H1 (cell line): ENCODE measurements at places on chromosomes 11 and 22. TPM values are rescaled to one million over a fixed set of nuclear protein-coding genes. Genes with fewer than 3 reads are reported as not detected.

DNA sequence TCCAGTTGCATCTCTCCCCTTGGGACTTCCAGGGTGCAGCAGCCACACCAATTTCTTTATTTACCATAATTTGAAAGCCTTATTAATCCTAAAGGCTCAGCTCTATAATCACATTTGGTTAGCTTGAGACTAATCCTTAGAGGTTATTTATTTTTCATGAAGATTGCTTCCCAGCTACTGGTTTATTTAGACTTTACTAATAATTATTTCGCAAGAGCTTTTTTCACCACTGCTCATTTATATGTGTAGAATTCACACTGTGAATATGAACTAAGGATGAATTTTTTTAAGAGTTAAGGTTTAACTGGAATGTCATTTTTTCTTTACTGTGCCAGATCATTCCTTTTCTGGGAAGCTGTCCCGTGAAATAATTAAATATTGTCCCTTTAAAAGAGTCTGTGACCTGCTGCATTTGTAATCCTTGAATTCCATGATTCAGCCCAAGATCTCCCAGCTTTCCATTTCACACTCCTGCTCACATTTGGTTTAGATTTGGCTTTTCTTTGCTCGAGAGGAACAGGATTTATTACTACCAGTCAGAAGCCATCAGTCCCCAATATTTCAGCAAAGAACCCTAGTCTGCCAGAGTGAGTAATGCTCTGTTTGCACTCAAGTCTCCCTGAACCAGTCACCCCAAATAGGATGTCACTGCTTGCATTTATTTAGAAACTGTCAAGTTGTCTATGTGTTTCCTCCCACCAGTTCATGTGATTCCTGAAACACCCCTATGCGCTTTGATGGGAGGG, 4.4 kb upstream of the CD44 start:
- H3K27me3 ChIP-seq: peaks cover 20% of the 10 kb centered on the region
- no peak overlapping the region for H3K27ac ChIP-seq
- DNase-seq: no peak
- no peak overlapping the region for H3K4me3 ChIP-seq

DNA sequence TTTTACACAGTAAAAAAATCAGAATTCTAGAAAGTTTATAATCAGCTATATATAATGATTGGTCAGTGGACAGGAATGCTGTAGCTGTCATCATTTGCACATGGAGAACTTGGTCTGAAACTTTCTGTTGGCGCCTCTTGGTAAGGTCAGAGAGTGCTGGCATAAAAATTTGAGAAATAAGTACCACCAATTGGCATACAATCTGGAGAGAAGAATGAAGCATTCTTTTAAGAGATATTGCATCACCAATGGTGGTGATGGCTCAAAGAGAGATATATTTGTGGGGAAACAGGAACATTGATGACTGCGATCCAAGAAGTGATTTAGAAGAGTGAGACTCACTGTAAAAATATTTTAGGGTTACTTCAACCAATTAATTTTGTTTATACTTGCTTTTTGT, 19.8 kb upstream of the OOSP1 start:
- DNase-seq: no peak
- H3K4me3 ChIP-seq: no peak overlapping the region
- H3K4me1 ChIP-seq: no peaks in the 10 kb centered on the region
- no peak overlapping the region for H3K27ac ChIP-seq
- H3K36me3 ChIP-seq: no peaks in the 10 kb centered on the region

DNA sequence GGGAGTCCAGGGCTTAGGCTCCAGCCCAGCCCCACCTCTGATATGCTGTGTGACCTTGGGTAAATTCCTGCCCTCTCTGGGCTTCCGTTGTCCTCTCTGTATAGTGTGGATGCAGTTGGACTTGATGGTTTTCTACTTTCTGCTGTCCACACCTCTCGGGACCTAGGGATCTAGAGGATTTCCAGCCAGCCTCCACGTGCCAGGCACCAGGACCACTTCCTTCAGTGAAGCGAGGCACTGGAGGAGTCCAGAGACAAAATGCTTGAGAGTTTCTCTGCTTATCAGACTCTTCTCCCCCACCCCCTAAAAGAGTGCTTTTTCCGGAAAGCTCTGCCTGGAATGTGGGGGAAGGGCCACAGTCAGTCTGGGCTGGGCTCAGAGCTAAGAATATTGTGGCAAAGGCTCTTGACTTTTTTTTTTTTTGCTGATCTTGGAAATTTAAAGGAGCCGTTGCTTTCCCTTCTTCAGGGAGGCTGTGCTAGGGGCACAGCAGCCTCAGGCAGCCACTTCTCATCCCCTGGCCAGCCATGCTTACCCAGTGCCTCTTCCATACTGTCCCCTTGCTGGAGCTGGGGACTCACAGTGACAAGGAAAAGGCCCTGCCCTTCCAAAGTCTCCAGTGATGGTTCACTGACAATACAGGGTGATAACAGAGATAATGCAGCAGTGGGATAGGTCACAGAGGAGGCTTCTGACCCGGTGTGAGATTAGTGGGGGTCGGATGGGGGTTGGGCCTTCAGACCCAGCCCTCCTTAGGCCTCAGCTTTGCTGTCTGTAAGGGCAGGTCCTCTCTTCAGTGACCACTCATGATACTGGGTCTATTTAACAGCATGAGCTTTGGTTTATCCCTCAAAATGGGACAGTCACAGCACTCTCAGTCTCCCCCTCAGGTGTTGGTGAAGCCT, 2.9 kb upstream of the SERPINH1 start:
- no peaks in the 10 kb centered on the region for H3K27me3 ChIP-seq
- H3K4me3 ChIP-seq: no peak overlapping the region
- H3K27ac ChIP-seq: peak overlapping the region; percentile 12; the same call in 1 of the 2 replicates
- no peak for DNase-seq
- no peaks in the 10 kb centered on the region for H3K36me3 ChIP-seq

GRCh38 chr11:94866231-94866822, 98.2 kb downstream of the AMOTL1 start:
- H3K4me3 ChIP-seq: no peak overlapping the region
- H3K27ac ChIP-seq: no peak overlapping the region
- H3K4me1 ChIP-seq: peaks cover 12% of the 10 kb centered on the region

- H3K27me3 ChIP-seq: no peaks in the 10 kb centered on the region
- no peak for DNase-seq
- no peak overlapping the region for H3K27ac ChIP-seq
- H3K36me3 ChIP-seq: no peaks in the 10 kb centered on the region
- no peak overlapping the region for H3K4me3 ChIP-seq
These were observed 11.0 kb upstream of the TMEM121B start for GRCh38 chr22:17132112-17132511.

The KCNA4 gene
- not detected in 2 replicates for total RNA-seq

- H3K36me3 ChIP-seq: no peaks in the 10 kb centered on the region
- no peaks in the 10 kb centered on the region for H3K27me3 ChIP-seq
- DNase-seq: no peak
- no peak overlapping the region for H3K4me3 ChIP-seq
These were observed 12.7 kb downstream of the HOATZ start for GRCh38 chr11:111527279-111527678.

The OR10A2 gene
- not detected in 2 replicates for total RNA-seq

The MED15 gene
- 57.1 and 57.3 TPM in 2 replicates for total RNA-seq

DNA sequence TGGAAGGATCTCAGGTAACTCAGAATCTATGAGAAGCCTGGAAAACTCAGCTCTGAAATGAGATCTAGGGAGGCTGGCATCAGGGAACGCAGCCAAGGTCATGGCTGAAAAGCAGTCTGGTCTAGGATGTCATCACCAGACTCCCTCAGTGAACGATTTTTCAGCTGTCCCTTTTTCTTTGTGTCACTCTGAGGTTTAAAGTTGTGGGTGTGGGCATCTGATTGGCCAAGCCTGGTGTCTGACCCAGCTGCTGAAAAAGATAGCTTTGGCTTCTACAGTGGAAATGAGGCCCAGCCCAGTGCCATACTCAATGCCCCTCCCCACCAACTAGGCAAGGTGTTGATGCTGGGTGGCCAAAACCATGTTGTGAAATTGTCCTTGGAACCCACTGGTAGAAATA, 14.5 kb downstream of the RPS3 start:
- no peaks in the 10 kb centered on the region for H3K27me3 ChIP-seq
- no peaks in the 10 kb centered on the region for H3K4me1 ChIP-seq
- H3K36me3 ChIP-seq: no peaks in the 10 kb centered on the region; the same call in 1 of the 2 replicates
- H3K4me3 ChIP-seq: no peak overlapping the region
- H3K27ac ChIP-seq: no peak overlapping the region
- no peak for DNase-seq

DNA sequence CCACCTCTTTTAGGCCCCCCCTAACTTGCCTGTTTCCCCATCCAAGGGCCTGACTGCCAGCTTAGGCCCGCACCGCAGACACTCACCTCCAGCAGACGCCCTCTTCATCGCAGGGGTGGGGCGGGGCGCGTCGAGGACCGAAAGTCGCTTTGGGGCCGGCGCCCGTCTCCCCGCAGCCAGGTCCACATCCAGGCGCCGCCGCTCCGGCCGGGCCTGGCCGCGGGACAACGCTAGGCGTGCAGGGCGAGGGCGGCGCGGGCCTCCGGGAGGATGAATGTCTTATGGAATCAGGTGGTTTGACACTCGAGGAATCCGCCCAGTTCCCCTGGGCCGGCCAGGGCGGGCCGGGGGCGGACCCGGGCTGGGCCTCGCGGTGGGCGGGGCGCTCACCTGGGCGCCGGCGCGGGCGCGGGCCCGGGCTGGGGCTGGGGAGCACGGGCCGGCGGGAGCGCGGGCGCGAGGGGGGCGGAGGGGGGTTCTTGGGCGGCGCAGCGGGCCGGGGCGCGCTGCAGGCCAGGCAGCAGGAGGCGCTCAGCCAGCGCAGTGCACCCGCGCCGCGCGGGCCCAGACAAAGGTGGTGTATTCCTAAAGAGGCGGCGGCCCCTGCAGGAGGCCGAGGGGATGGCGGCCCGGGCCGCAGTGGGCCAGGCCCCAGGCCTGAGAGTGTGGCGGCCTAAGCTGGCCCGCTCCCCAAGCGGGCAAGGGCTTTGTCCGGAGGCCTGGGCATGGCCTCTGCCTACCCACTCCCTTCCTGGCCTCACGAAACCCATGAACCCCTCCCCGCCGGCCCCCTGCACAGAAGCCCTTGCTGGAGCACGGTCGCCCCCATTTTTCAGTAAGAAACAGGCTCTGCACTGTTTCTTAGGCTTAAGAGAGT, 177.6 kb downstream of the IGLL1 start:
- H3K36me3 ChIP-seq: no peaks in the 10 kb centered on the region
- no peaks in the 10 kb centered on the region for H3K27me3 ChIP-seq
- H3K4me3 ChIP-seq: peak overlapping the region; percentile 46
- H3K27ac ChIP-seq: no peak overlapping the region
- DNase-seq: peak; percentile 82

DNA sequence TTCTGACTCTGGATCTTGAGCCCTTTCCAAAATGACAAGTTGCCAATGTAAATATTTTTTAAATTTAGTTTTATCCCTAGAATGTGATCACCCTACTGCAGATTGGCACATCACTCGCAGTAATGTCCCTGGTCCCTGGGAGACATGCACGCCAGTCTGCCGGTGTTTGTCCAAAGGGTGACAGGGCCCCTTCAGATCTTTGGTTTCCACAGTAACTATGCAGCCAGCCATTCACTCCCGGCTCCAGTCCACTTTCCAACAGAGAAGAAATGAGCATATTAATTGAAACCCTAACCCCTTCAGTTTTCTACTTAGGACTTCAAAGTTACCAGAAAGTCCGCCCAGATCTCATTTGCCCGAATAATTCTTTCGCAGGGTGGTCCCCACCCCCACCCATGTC, 25.8 kb upstream of the RASSF10 start:
- H3K27ac ChIP-seq: no peak overlapping the region
- H3K4me3 ChIP-seq: no peak overlapping the region
- H3K27me3 ChIP-seq: no peaks in the 10 kb centered on the region
- DNase-seq: no peak

- no peak overlapping the region for H3K27ac ChIP-seq
- no peak for DNase-seq
- no peak overlapping the region for H3K4me3 ChIP-seq
- no peaks in the 10 kb centered on the region for H3K36me3 ChIP-seq
These were observed 8.8 kb upstream of the UBASH3B start for GRCh38 chr11:122646549-122647340.

DNA sequence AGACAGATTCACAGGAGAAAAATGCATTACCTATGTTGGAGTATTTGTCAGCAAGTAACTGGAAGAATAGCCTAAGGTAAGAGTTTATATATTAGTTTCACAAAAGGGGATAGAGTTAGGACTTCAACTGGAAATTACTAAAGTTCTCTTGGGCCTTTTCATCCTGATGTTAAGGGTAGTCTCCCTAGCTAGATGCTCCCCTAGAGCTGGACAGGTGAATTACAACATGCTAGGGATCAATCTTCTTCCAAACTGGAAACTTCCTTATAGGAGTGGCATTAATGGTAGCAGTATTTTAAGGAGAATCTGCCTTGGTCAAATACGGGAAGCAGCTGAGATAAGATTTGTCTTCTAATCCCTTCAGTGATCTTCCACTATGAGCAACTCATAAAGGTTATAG, 632.8 kb upstream of the RAG2 start:
- H3K4me1 ChIP-seq: no peaks in the 10 kb centered on the region
- no peak overlapping the region for H3K27ac ChIP-seq
- DNase-seq: no peak

DNA sequence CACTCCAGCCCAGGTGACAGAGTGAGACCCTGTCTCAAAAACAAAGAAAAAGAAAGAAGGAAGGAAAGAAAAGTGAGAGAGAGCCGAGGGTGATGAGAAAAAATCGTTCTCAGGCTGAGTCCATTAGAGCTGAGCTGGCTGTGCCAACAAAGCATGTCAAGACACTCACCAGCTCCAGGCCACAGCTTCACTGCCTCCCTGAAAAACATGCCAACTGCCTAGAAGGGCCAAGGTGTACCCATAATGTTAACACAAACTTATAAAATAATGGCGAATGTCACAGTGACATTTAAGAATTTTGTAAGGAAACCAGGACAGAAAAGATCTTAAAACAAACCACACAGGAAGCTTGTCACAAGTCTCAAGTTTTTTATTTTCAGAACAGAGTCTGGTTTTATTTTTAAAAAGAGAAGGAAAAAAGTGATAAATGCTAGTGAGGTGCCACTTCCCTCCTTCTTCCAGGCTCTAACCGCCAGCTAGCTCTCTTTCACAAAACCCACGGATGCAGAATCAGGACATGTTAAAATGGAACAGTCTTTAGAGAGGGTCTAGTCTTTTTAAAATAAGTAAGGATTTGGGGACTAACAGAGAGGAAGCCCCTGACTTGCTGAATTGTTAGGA, 5.1 kb downstream of the TMEM121B start:
- H3K27ac ChIP-seq: no peak overlapping the region
- H3K36me3 ChIP-seq: no peaks in the 10 kb centered on the region
- peaks cover 4% of the 10 kb centered on the region for H3K4me1 ChIP-seq
- no peak for DNase-seq
- no peak overlapping the region for H3K4me3 ChIP-seq
- H3K27me3 ChIP-seq: peaks cover 4% of the 10 kb centered on the region; the same call in 1 of the 2 replicates

The OR6T1 gene
- total RNA-seq: not detected in 2 replicates

DNA sequence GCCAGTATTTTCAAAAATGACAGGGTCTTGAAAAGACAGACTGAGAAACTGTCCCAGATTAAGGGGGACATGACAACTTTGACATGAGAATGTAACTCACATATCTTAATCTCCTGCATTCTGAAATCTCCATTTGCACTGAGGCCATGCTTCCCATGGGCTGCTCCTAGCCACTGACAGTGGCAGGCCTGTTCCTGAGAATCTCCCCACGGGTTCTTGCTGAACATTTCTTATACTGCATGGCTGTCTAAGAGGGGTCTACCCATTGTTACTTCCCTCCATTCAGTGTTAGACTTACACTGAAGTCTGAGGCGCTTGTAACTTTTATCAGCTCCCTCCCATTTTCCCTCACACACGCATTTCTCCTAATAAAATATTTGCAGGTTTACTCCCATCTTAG, 1.5 kb downstream of the CEP295 start:
- no peaks in the 10 kb centered on the region for H3K4me1 ChIP-seq
- DNase-seq: no peak
- no peak overlapping the region for H3K4me3 ChIP-seq
- H3K36me3 ChIP-seq: peaks cover 2% of the 10 kb centered on the region; the same call in 1 of the 2 replicates
